ENCODE measurements at places on chromosomes 4 and X.

DNA sequence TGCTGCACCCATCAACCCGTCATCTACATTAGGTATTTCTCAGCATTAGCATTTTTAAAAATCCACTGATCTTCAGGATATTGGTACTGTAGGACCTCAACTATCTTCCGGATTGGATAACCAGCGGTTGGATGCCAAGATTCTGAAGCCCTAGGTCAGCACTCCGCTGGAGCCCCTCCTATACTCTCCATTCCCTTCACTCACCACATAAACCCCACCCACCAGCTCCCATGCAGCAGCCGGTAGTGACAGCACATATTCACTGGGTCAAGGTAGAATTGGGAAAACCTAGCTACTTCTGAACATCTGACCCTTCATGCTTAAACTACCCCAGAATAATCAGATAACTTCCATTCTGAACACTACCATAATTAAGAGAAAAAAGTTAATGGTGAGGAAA is 134.9 kb downstream of the CORIN start:
- no peak for DNase-seq

- DNase-seq: no peak
These were observed 382.8 kb upstream of the CTSO start for GRCh38 chr4:156336511-156336910.

DNA sequence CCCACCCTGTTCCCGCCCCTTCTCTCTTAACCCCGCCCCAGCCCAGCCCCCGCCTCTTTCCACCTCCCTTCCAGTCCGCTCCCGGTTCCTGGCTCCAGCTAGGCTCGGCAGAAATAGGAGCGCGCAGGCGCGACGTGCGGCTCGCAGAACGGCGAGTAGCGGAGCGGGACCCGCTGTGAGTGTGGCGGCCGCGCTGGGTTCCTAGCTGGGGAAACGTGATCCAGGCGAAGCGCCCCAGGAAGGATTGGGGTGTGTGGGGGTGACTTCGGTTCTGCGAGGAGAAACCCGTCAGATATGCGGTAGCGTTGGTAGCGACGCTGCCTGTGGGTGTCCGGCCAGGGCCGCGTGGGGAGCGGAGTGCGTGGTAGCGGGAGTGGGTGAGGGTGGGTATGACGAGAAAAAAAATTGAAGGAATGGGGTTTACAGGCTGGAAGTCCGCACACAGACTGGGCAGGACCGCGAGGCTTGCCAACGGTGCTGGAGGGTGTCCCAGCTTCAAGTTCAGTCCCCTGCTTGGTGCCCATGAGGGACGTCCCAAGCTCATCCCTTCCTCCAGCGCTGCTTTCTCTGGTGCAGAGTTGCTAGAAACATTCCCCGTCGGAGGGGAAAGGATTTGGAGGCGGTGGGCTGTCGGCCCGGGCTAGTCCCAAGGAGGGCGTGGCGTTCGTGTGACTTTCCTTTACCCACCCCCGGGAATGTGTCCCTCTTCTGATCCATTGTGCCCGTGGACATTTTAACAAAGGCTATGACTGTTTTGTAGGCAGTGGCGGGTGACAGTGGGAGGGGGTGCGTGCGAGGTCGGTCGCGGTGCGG is at the start of gene PRRG1:
TSS of gene PRRG1 (plus strand) at position 144 of the 813 bp plus-strand sequence. CDS start 56,886 bp downstream, outside the sequence.
- peak; percentile 60 for DNase-seq

DNA sequence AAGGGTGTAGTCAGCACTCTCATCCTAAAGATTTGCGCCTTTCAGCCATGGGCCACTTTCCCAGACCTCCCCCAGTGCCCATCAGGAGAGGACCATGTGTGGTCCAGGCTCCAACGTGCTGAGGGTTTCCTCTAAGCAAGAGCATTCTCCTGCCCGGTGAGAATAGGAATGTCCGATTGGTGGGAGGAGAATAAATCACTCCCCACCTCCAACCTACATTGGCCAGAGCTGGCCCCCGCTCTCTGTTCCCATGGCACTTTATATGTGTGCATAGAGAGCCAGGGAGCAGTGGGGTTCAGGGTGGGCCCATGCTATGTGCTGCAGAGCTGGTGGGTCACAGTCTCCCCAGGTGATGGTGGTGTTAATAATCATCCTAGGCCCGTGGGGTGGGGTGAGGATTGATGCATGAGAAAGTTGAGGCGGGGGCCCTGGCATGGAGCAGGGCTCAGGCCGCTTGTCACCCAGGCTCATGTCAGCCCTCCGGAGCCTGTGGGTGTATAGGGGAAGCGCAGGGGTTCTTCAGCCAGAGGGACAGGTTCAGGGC is 6.8 kb upstream of the SORCS2 start:
- DNase-seq: no peak

DNA sequence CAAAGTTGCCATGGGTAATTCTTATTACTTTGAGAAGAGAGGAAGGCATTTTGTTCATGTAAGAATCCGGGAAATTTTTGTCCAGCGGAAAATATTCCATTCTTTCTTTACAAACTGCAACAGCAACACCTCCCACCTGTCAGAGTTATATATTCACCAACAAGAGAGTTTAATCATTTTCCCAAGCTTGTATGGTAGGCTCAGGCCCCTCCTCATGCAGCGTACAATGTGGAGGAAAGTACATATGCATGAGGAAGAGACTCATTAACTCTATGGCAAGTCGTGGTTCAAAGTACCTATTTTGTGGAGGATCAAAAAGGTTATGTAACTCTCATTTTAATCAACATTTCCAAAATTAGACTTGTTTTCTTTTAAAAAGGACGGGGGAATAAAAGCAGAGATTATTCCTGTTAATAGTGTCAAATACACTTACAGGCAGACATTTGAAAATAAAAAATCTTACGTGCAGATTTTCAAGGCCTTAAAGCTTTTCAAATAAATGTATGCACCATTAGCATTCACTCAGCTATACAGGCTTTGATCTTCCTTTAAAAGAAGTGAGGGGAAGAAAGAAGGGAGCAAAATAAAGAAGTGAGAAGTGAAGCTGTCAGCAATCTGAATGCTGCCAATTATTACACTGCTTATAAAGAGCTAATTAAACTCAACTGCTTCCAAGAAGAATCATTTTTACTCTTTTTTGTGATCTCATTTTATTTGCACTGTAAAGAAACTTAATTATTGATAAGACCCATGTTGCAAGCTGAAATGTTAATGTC is 204.8 kb downstream of the FAT4 start:
- DNase-seq: no peak

DNA sequence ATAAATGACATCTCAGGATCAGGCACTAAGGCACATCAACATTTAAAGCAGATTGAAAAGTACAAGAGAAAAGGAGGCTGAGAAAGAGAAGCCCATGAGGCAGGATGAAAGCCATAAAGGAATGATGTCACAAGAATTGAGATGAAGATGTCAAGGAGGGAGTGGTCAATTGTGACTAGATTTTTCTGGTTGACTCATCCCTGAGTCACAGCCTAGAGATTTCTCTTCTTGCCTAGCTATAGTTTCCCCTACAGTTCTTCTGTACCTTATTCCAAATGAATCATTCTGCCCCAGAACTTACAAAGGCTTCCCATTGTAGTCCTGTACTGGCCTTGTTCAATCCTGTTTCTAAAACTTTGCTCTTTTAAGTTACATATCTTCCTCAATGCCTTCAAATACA is 3.4 kb upstream of the USP53 start:
- peak; percentile 87 for DNase-seq
